ENCODE measurements at places on chromosomes 5 and 9. TPM values are rescaled to one million over a fixed set of nuclear protein-coding genes. Genes with fewer than 3 reads are reported as not detected.

Gene EDIL3
- 55.6 TPM for total RNA-seq

Gene PRDM9
- total RNA-seq: 0.28 TPM

Gene ZNF454
- 2.5 TPM for total RNA-seq

Gene ADAMTS19
- total RNA-seq: 2.6 TPM

Gene CCDC152
- 0.96 TPM for total RNA-seq

Gene CHSY3
- total RNA-seq: 5.5 TPM

Gene PCDHB15
- total RNA-seq: 2.6 TPM

Gene NR5A1
- total RNA-seq: 0.13 TPM

Gene RORB
- 0.87 TPM for total RNA-seq

Gene ENG
- 19.2 TPM for total RNA-seq

Gene PCDHAC2
- total RNA-seq: 6.1 TPM

Gene REEP2
- 64.7 TPM for total RNA-seq

Gene DENND1A
- total RNA-seq: 26.7 TPM

Gene FOXD4
- total RNA-seq: 0.63 TPM

Gene PAPPA
- total RNA-seq: 12.6 TPM

Gene DRD1
- total RNA-seq: 0.18 TPM

Gene KCNN2
- total RNA-seq: 1.4 TPM

Gene NMUR2
- total RNA-seq: not detected

Gene ADAMTS13
- 3.4 TPM for total RNA-seq

Gene FCN2
- total RNA-seq: not detected

DNA sequence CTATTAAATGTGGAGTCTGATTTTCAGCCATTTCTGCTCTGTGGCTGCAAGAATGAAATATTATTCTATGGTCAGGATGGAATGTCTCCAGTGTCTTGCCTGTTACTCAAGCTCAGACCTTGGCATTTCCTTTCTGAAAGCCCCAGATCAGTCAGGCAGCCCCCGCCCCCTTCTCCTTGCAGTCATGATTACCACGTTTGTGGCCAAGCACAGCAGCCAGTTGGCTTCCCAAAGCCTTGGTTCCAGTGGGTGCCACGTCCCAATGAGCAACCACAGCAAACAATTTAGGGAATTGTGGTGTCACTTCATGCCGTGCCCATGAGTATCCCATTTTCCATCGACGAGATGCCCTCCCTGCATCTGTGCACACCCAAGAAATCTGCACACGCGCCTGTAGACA is 9.7 kb upstream of the OBP2A start:
- no peak for ATAC-seq

- ATAC-seq: no peak
Measured at GRCh38 chr9:96494215-96494800, 44.3 kb downstream of the HABP4 start.

GRCh38 chr9:105510024-105510423 is 47.9 kb upstream of the FKTN start:
- no peak for ATAC-seq

DNA sequence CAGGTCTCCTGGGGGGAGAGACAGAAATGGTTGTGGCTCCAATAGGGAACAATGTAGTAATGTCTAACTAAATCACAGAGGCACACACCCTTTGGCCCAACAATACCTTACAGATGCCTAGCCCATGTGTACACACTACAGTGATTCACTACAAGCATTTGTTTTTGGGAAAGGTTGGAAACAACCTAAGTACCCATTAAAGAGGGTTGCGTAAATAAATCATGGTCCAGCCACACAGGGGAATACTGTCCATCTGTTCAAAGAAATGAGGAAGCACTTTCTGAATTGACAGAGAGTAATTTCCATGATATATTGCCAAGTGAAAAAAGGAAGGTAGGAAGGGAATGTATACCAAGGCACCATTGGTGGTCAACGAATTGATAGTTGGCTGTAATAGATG is 22.0 kb upstream of the GTF3C5 start:
- no peak for ATAC-seq

DNA sequence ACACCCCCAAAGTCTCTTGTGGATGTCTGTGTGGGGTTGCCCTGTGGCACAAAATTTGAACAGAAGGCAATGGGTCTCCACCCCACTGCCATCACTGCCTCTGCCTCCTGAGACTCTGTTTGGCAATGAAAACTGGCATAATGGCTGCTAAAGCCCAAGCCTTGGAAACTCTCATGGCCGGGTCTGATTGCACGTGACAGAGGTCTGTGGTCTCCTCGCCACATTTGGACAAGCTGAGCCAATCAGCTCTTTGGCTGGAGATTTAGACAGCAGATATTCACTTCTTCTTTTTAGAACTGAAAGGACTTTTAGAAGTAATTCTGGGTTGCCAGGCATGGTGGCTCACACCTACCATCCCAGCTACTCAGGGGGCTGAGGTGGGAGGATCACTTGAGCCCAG is 5.5 kb downstream of the GGTA1 start:
- no peak for ATAC-seq

- no peak for ATAC-seq
Measured at GRCh38 chr5:68465133-68465532, 249.6 kb downstream of the PIK3R1 start.

DNA sequence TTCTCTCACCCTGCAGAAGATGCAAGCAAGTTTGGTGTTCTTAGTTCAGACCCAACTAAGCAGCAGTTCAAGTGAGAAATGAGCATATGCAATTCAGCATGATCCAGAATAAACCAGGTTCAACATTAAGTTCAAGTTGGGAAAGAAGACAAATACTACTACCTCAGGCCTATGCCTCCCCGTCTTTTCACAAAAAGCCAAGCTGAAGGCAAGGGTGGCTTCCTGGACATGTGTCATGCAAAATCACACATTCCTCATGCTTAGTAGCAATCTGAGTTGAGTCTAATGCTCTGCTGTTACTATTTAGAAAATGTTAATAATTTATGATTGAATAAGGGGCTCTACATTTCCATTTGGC is 453.4 kb upstream of the GRAMD2B start:
- no peak for ATAC-seq

DNA sequence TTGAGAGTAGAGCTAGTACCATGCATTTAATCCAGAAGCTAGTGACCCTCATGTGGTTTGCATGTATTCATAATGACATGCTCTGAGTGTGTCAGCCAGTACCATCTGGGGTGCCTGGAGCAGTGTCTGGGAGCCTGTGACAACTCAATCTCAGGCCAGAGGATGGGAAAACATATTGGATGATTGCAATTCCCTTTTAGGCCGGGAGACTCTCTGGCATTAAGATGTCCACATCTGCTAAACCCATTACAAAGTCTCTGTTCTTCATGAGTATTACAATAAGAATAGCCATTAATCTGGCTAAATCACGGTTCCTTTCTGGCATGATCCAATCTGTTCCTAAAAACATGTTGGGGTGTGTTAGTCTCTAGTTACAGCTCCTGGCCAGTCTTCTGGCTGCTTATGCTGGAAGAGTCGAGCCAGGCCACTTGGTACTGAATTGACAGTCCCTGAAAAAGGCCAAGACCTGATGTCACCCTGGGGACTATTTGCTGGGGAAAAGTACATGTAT is 475.7 kb downstream of the ENC1 start:
- ATAC-seq: peak; percentile 73

DNA sequence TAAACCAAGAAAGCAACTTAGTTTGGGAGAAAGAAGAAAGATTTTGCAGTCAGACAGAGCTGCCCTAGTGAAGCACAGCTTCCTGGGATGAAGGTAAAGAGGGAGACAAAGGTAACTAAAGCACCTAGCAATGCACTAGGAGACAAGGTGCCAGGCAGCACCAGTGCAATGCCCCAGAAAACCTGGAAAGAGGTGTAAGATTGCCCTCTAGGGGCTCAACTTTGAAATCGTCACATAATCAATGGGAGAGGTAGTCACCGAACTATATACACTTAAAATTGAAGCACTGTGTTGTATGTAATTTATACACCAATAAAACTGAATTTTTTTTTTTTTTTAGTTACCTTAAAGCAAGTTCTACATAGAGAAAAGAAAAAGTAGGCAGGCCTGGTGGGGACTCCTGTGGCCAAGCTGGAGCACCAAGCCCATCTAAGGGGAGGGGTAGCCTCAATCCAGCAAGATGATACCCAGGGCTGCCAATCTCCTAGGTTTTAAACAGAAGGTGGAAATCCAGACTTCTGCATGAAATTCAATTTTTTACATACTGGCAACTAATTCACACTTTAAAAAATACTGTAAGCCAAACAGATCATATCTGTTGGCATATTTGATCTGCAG is 48.2 kb downstream of the CDK5RAP2 start:
- peak; percentile 71 for ATAC-seq

GRCh38 chr9:114281473-114282103 is 41.3 kb upstream of the ORM1 start:
- ATAC-seq: no peak

DNA sequence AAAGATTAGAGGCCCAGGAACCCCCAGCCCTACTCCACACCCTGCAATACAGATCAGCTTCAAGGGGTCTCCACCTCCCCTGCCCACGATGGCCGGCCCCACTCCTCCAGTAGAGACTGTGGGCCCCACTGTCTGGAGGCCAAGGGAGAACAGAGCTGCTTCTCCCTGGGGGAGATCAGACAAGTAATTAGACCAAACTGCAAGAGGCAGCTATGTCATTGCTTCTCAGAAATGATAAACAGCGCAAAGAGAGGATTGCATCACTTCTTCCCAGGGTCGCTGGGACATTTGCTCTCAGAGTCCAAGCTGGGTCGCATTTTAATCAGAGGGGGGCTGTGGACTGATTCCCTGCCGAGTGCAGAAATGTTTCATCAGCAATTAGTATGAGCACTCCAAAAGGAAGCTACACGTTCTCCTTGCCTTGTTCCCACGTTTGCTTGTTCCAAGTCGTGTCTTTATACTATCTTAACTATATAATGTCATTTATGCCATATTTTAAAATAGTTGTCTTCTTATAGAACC is 59.9 kb downstream of the ROPN1L start:
- ATAC-seq: no peak

GRCh38 chr5:78495800-78496199 is 135.4 kb downstream of the SCAMP1 start:
- no peak for ATAC-seq

GRCh38 chr9:88995627-88996026 is 4.4 kb downstream of the S1PR3 start:
- ATAC-seq: no peak

GRCh38 chr5:114391321-114391720 is 29.5 kb downstream of the KCNN2 start:
- no peak for ATAC-seq

- ATAC-seq: no peak
Measured at GRCh38 chr5:156682971-156683370, 167.1 kb upstream of the PPP1R2B start.

DNA sequence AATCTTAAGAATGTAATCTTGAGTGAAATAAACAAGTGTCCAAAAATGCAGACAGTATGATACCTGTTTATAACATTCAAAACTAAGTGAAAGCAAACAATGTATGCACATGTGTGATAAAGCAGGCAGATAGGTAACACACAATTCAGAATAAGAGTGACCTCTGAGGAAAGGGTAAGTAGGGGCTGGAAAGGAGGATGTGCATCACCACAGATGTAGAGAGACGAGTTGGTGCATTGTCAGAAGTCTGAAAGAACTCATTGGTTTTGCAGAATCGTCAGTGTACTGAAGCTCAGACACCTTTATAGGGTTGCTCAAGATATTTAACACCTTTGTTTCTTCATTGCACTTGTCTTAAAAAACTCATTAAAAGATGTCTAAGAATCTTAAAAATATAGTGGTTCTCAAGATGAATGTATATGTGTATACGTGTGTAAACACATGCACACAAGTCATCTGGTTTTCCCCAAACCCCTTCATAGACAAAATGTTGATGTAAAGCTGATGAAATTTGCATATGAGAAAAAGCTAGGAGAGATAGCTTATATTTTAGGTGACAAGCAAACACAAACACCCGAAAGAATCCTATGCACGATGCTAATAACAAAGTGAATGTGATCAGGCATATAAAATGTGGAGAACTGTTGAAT is 197.6 kb upstream of the MEF2C start:
- ATAC-seq: no peak

- ATAC-seq: no peak
Measured at GRCh38 chr9:127769929-127770582, 8.4 kb downstream of the SH2D3C start.

- no peak for ATAC-seq
Measured at GRCh38 chr9:114035221-114035844, 42.8 kb downstream of the AMBP start.

- no peak for ATAC-seq
Measured at GRCh38 chr9:93255494-93255867, 71.5 kb downstream of the WNK2 start.

GRCh38 chr9:100525563-100525962 is 52.3 kb upstream of the CAVIN4 start:
- no peak for ATAC-seq

- ATAC-seq: no peak
Measured at GRCh38 chr5:59007460-59008063, 424.7 kb downstream of the RAB3C start.

GRCh38 chr5:67033880-67034651 is 162.5 kb downstream of the CD180 start:
- ATAC-seq: no peak

- peak; percentile 41 for ATAC-seq
Measured at GRCh38 chr9:95923794-95924193, 48.3 kb downstream of the ERCC6L2 start.

DNA sequence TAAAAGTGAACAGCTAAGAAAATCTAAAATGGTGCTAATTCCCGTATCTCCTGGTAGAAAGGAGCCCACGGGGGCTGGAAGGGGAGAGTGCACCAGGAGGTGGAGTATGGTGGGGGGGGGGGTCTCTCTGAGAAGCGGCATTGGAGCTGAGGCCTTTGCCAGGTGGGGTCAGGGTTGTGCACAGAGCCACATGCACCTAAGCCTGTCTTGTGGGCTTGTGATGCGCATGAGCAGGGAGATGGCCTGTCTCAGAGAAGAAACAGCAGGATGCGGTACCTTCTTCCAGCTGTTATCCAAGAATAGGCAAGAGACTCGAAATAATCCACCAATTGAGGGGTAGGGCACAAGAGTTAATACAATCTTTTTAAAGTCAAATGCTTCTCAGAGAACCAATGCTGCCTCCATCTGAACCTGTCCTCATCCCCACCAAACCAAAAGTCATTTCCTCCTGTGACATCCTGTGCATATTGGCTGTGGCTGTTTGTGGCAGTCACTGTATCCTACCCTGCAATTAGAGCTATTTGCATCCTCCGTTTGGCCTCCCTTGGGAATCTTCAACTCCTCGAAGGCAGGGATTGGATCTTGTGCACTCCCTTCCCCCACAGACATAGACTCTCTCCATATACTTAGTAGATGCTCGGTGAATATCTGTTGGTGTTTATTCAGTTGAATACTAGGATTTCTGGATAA is 45.4 kb downstream of the FGF1 start:
- no peak for ATAC-seq

DNA sequence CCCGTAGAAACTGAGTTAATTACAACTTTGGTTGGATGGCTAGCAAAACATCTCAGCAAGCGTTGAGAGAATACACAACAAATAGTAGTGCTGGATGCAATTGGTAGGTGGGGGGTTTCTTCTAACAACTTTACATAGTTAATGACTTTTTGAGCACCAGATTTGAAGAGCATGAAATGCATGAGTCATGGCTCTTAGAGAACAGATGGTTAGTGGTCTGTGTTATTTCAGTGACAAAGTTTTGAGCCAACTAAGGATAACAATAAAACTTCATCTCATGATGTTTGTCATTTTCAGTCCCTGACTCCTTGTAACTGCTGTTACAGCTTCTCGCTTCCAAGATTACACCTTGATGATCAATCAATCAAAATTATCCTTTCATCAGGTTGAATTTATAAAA is 399.0 kb upstream of the BRINP1 start:
- ATAC-seq: no peak

GRCh38 chr9:89372230-89372816 is 54.0 kb downstream of the SECISBP2 start:
- no peak for ATAC-seq

GRCh38 chr5:130321931-130322330 is 417.7 kb downstream of the CHSY3 start:
- no peak for ATAC-seq

- ATAC-seq: no peak
Measured at GRCh38 chr9:108043585-108043984, 554.0 kb upstream of the KLF4 start.

Measured in motor neuron (in vitro differentiated cells).